ENCODE measurements at places on chromosomes 11 and 22.
A peak's percentile ranks its signal among the peaks of the same experiment; 100 is the strongest.

DNA sequence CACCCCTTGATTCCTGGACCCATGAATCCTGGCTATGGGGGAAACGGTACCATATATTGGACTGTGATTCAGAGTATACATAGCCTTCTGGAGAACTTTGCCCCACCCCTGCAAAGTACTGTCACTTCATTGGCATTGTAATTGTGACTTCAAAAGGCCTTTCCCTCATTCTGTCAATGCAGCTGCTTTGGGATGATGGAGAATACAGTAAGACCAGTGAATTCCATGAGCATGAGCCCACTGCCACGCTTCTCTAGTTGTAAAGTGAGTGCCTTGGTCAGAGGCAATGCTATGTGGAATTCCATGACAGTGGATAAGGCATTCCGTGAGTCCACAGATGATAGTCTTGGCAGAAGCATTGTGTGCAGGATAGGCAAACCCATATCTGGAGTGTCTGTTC is 25.7 kb upstream of the MSANTD2 start:
- DNase-seq, result no peak

- no peak for DNase-seq
Observed at GRCh38 chr22:26615830-26616435, 1.9 kb downstream of the CRYBB1 start.

- DNase-seq, result peak; percentile 67
Observed at GRCh38 chr11:130181295-130182272, 22.0 kb downstream of the ST14 start.

GRCh38 chr11:17769218-17769617 is 34.6 kb downstream of the KCNC1 start:
- no peak for DNase-seq

DNA sequence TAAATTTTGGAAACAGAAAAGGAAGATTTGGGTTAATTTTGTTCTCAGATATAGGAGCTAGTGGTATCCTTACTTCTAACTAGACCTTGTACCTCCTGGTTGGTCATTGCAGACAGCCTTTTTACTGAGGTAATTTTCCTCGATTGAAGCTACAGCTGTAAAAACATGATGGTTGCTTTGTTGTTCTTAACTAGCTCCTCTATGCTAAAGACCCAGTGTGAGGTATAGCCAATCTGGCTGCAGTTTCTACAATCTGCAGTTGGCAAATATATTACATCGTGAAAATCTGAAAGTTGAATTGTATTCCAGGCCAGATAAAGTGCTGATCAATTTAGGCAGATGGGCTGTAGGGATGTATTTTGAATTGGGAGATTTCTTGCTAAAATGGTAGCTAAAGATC is 116.5 kb downstream of the AASDHPPT start:
- no peak for DNase-seq

DNA sequence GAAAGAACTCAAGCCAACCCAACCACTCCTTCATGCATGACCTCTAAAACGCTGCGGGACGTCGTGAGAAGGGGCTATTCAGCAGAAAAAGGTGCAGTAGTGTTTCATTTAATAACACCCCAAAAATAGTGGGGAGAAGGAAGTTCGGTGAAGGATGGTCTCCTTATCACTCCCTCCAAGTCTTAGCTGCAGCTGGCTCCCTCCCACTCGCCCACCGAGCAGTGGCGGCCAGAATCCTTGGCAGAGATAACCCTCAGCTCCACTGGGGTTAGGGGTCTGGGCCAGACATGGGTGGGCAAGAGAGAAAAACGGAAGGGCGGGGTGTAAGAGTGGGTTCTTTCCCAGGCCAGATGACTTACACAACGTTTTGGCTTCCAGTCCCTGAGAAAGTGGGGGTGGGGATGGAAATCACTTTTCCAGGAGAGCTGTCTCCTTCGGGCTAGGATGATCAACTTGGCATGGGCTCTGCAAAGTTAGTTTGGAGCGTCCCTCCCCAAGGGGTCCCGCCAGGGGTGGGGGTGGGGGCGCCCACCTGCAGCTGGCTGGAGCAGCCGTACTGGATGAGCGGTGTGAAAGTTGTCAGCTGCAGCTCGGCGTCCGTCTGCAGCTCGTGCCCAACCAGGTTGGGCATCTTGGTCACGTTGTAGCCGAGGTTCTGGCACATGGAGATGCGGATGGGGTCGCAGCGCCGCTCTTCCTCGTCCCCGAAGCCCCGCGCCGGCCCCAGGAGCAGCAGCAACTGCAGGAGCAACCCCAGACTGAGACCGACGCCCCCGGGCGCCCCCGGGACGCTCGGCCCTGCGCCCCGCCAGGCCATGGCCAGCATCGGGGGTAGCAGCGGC is 705 bp downstream of the FZD4 start:
- peak; percentile 12 for DNase-seq

GRCh38 chr11:97461044-97461880 is 1071.4 kb downstream of the JRKL start:
- DNase-seq, result no peak

DNA sequence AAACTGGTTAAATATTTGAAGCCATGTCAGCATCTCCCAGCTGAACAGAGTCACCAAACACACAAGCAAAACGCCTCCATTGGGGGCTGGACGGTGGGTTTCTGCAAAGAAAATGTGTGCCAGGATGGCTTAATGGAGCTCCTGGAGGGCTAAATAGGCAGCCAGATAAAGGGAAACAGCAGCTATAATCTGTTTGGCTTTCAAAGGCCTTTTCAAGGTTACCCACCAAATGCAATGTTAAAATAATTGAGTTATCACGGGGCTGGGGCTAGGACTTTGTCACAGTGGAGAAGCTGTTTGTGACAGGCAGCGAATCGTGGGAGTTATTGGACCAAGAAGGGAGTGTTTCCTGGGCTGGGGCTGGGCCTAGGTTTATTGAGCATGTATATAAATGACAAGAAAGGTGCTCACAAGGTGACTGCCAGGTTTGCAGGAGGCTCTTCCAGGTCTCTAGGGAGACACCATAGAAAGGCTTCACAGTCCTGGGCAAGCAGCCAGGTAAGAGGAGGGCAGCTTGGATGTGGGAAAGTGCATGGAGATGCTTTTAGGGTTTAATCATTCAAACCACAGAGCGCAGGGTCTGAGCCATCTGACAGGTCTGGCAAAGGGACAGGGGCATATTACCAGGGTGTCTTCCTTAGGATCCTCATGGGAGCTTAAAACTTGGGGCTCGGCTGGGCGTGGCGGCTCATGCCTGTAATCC is 28.3 kb downstream of the GRIK4 start:
- peak; percentile 37 for DNase-seq

- DNase-seq, result peak; percentile 63
Observed at GRCh38 chr11:8631395-8632118, 37.5 kb upstream of the STK33 start.

GRCh38 chr22:24427500-24428164 is at the start of gene ADORA2A:
ADORA2A (plus strand) TSS chr22:24427599; CDS start chr22:24433405, 5,806 bp downstream.
- DNase-seq, result no peak

DNA sequence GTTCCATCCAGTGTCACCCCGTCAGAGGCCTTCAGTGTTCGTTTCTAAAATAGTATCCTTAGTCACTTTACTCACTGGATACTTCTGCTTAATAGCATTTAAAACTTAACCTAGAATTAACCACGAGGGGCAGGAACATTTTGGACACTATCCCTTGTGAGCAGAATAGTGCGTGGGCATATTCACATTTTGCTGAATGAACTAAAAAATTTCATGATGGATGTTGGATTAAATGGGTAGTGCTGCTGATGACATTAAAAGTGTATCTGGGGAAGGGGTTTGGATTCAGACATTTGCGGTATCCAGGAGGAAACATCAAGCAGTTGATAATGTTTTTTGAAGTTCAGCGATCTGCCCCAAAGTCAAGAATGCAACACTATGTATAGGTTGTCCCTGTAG is 750 bp upstream of the NAT10 start:
- no peak for DNase-seq

- DNase-seq, result no peak
Observed at GRCh38 chr11:60734279-60734678, 9.8 kb downstream of the MS4A18 start.

- DNase-seq, result no peak
Observed at GRCh38 chr11:45432100-45432499, 146.0 kb upstream of the SYT13 start.

DNA sequence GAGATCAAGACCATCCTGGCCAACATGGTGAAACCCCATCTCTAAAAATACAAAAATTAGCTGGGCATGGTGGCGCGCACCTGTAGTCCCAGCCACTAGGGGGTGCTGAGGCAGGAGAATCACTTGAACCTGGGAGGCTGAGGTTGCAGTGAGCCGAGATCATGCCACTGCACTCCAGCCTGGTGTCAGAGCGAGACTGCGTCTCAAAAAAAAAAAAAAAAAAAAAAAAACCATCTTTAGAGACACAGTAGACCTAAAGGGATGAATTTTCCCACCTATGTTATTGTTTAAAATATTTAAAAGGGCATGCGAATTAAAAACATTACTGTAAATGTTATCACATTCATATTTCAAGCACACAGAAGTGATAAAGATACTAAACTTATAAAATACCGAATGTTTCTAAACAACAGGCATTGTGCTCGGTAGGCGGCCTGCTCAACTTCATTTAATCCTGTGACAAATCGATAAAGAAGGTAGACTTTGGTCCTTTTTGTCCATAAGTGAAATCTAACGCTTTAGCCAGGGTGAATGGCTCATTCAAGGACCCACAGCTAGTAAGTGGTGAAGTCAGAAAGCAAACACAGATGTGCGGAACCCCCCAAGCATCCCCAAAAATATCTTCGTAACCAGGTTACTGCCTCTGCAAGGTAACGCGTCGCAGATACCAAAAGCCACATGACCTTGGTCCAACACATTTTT is 16.1 kb downstream of the NCAPD3 start:
- no peak for DNase-seq

DNA sequence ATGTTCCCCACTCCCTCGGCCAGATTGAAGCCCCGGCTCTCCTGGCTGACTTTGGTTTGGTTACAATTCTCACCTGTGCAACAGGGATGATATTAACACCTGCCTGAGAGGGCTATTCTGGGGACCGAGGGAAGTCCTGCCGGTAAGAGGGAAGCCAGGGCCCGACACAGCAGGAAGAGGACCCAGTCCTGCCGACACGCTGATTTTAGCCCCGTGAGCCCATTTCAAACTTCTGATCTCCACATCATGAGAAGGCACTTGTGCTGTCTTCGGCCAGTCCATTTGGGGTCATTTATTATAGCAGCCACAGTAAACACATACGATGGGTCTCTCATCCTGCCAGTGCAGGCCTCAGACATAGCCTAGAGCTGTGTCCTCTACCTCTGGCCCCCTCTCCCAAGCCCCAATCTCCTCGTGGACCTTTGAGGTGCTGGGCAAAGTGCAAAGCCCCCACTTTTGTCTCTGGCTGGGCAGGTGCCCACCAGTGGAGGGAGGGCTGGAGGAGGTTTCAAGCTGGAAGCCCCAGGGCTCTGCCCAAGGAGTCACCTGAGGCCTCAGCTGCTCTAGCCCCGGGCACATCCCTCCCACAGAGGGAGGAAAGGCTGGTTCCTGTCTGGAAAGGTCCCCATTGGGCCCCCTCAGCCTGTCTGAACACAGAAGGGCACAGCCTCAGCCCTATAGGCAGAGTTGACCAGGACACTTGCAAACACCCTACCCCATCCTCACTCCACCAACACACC is 59.1 kb upstream of the FGF3 start:
- no peak for DNase-seq

DNA sequence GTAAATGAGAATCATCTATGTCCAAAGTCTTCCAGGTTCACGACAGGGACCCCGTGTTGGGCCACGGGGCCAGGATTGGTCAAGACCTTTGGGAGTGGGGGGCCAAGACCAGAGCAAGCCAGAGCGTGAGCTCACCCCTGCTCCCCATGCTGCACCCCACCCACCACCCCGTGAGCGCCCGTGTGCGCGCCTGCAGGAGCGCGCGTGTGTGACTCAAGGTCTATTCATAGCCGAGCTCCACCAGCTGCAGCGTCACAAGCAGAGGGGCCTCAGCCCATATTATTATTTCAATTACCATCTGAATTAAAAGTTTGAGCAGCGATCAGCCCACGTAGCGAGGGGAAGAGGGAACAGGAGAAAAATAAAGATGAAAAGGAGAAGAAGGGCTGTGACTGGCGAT is 5.2 kb downstream of the KCNJ4 start:
- no peak for DNase-seq

DNA sequence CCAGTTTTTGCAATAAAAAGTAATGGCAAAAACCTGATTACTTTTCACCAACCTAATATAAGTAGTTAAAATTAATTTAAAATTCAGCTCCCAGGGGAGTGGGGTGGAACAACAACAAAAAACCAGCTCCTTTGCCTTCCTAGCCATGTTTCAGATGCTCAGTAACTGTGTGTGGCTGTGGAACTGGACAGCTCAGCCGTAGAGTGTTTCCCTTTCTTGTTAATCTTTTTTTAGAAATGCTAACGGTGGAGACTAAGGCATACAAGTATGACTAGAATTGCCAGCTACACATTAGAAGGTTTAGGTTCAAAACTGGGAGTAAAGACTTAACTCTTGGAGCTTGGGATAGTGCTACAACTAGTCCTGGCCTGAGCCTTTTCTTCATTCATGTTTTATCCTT is 45.0 kb downstream of the PPP6R3 start:
- DNase-seq, result no peak

DNA sequence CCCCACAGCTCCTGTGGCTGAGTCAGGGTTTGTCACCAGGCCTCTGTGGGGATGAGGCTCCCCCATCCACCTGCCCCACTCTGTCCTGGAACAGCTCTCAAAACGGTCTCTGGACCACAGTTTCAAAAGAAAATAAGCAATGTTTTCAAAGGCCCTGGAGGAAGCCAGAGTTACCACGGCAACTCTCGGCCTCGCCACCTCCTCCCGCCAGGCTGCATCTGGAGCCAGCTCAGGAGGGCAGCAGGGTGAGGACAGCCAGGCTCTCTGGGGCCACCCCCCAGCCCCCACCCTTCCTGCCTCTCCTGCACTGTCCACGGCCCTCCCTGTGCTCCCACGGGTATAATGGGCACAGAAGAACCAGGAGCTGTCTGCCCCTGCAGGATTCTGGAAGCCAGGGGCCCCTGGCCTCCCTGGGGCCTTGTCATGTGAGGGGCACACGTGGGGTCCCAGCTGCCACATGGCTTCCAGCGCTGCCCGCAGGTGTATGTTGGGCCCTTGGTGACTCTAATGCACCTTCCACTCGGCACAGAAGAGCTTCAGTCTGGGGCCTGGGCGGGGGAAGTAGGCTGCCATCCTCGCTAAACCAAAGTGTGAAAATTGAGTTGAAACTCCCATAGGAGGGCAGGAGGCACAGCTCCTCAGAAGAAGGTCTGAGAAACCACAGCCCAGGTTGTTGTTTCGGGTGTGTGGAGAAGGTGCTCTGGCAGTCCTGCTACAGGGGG is 10.3 kb downstream of the CD81 start:
- DNase-seq, result no peak

DNA sequence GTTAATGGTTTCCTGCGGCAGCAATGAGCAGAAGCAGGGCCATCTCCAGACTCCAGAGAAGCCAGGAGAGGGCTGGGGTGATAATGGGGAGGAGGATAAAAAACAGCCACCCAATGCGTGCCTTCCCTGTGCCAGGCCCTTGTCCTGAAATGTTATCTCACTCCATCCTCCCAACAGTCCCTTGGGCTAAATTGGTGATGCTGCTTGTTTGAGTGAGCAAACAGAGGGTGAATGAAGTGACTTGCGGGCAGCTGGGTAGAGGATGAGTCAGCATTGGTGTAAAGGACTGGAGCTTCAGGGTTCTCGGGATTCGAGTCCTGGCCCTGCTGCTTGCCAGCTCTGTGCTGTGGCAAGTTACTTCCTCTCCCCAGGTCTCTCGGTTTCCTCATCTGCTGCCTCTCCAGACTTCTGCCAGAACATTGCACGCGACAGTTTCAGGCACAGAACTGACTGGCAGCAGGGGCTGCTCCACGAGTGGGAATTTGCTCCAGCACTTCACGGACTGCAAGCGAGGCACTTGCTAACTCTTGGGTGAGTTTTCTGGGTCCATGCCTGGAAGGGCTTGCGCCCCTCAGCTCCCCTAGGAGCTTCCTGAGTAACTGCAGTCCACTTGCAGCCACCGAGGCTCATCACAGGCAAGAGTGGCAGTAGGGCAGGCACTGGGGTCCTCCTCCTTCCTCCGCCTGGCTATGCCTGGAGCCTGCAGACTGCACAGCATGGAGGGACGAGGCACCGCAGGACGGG is at the start of gene P2RY6:
P2RY6 (plus strand) TSS at position 403 of the 744 bp plus-strand sequence. CDS start 24,181 bp downstream, outside the sequence.
- DNase-seq, result peak; percentile 79

Data from foreskin keratinocyte (primary cell).